Cortex of kidney (tissue), 1 donor: ENCODE measurements at places on chromosomes 2 and 18.

GRCh38 chr2:6865346-6866274 lies at the start of gene CMPK2:
Gene CMPK2, minus strand, starts transcription at chr2:6865907. Its CDS starts 211 bp downstream, at chr2:6865696.
- no peak for DNase-seq

DNA sequence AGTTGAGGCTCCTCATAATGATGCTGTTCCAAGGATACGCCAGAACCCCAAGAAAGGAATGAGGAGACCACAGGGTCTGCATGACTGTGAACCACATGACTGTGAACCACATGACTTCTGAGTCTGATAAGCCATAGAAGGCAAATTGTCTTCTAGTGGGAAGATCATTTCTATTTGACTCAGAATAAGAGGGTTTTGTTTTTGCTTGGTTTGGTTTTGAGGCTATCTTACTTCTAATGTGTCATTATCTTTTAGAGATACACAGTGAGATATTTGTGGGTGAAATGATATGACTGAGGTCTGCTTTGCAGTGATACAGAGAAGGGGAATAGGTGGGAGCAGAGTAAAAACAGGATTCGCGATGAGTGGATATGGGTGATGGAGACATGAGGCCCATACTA lies 28.9 kb upstream of the BCL2L11 start:
- no peak for DNase-seq

DNA sequence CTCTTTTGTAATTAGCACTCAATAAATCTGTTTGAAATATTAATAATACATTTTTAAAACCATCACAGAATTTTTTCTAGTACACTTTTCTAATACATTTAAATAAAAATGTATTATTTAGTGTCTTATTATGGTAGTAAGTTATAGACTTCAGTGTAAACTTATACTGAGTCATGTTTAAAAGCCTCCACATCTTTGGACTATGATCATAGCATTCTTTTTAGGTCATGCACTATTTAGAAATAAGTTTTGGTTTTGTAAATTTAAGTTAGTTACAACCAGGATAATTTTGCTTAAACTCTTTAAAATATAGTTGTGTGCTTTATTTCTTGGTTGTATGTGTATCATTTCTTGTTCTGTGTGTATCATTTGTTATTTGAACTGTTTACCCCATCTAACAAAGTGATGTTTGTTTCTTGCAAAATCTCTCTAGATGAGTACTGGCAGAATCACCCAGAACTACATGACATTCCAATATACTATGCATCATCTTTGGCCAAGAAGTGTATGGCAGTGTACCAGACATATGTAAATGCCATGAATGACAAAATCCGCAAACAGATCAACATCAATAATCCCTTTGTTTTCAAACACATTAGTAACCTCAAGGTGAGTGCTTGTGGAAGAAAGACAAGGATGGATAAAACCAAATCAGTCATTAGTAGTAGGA lies 16.7 kb downstream of the CPSF3 start:
- DNase-seq, result no peak

DNA sequence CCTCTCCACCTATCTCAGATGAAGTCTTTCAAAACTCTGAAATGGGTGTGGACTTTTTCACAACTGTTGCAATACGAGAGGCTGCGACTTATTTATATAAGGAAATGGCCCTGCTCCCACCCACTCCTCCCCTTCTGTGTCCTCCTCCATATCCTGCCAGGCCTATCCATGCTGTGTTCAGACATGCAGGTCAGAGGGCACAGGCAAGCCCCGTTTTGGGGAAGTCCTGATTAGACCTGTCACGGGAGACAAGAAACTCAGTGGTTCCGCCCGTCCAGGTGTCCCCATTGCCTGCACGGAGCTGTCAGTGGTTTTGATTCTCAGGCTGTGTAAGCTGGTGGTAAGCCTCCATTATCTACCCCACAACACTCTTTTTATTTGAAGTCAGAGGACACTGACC lies 99.6 kb upstream of the MGAT5 start:
- DNase-seq, result no peak

DNA sequence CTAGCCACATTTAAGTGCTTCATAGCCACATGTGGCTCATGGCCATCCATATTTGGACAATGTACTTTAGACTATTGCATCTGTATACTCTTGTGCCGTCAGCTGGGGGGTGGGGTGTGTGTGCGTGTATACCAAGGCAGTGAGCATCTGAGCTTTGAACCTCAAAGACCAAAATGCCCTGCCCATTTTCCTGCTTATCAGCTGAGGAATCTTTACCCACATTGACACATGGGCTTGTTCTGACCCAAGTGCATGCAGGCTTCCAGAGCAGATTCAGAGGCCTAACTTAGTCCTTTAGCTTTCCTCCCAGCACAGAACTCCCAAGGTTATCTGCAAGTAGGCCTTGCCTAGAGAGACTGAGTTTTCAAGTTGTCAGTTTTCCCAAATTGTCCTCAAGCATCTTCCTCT lies 11.1 kb upstream of the MOCOS start:
- no peak for DNase-seq

- no peak for DNase-seq
Measured at GRCh38 chr18:28422577-28422976, 245.6 kb upstream of the CDH2 start.

DNA sequence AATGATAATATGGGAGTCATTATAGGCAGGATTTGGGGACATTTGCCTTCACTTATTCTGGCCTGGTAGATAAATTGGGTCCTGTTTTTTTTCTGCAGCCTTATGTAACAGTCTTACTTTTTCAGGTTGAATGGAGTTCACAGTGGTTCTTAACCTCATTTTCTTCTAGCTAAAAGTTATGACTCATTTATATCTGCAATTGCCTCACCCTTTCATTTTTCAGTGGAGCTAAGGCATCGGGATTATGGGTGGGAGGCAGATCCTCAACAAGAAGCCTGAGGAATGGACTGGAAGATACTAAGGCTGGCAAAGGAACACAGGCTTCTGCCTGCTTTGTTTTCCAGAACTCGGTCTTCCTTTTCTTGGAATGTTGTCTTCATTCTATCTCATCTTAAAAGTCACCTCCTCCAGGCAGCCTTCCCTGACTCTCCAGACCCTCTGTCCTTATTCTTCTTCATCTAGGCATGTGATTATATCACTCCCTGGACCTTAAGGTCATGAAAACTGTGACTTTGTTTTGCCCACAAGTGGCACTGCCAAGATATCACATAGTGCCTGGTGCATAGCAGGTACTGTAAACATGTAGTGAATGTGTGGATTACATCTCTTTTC lies 41.0 kb upstream of the ACSL3 start:
- no peak for DNase-seq

- DNase-seq, result no peak
Measured at GRCh38 chr2:74566076-74566753, 11.7 kb downstream of the DOK1 start.

- DNase-seq, result no peak
Measured at GRCh38 chr2:60553495-60554073, at the start of gene BCL11A. Gene BCL11A, minus strand, starts transcription at chr2:60553654. Its CDS starts 384 bp downstream, at chr2:60553270.

DNA sequence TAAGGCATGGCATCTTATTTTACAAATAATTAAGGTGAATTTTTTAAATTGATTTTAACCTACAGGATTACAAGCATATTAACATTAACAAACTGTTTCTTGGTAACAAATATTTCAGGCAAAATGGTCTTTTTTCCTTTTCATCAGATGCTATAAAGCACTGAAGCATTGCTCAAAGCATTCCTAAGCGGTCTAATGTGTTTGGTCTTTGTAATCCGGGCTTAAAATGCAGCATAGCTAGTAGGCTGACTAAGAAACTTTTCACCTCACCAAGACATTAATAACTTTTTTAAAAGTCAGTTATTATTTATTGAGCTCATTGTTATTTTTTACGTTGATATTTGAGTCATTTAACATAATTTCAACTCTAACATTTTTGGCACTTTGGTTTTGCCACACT lies 538.8 kb upstream of the SLC39A10 start:
- DNase-seq, result no peak

DNA sequence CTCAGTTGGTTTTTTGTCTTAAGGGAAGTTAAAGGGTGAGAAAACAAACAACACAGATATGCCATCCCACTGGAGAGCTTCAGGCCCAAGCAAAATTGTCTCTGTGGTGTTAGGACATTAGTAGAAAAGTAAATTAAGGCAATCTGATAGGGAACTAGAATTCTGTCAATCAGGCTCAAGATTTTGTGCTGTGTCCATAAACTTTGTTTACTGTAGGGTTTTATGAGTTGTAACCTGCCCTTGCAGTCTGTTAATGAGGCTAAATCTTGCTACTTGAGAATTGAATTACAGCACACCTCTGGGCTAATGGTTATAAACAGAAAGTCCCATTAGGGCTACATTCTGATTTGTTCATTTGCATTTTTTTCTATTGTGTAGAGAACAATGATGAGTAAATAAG lies 78.0 kb upstream of the OTX1 start:
- no peak for DNase-seq

- no peak for DNase-seq
Measured at GRCh38 chr2:203330434-203330833, 2.2 kb downstream of the ABI2 start.

DNA sequence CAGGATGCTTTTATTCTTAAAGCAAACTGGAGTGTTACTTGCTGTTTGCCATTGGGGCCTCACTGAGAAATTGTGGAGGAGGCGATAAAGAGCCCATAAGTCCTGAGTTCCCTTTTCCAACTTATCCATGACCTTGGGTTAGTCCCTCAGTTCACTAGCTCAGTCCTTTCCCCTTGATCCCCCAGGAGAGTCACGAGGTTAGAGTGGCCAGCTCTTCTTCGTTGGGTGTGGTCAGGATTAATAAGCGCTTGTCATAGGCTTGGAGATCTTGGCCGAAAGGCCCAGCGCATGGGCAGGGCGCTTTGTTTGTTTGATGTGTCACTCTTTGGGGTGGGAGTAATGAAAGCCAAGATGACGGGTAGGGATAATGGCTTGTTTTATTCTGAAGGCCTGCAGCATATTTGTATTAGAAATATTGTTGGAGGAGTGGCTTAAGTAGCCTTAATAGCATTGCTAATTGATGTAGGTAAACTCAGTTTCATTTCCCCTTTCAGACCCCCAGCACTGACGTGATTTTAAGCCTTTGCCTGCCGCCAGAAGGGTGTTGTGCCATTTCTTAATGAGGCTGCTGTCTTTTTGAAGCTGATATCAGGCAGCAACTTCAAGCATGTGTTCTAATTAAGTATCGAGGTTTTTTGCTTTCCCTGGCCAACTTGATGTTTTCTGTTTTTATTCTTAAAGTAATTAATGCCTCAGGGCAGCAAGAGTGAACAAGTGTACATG lies 15.7 kb downstream of the GRHL1 start:
- DNase-seq, result no peak

GRCh38 chr18:50506362-50506761 lies 53.5 kb upstream of the MAPK4 start:
- DNase-seq, result no peak
